Activated CD4-positive, alpha-beta T cell treated with anti-CD3 and anti-CD28 coated beads, Interleukin-2, amount 10 ng/mL, durations not matched to agents 24 days and 14 days (primary cell): ENCODE measurements at places on chromosomes 6 and 20. TPM values are rescaled to one million over a fixed set of nuclear protein-coding genes. Genes with fewer than 3 reads are reported as not detected.
A peak's percentile ranks its signal among the peaks of the same experiment; 100 is the strongest.

The ZHX3 gene
- total RNA-seq = 11.2 and 11.7 TPM in 2 replicates

The TBX18 gene
- not detected in 2 replicates for total RNA-seq

GRCh38 chr20:59512651-59513050, 91.7 kb upstream of the PHACTR3 start:
- H3K27me3 ChIP-seq = peaks cover 35% of the 10 kb centered on the region
- H3K4me3 ChIP-seq = no peak overlapping the region
- no peaks in the 10 kb centered on the region for H3K4me1 ChIP-seq
- DNase-seq = peak; percentile 9

DNA sequence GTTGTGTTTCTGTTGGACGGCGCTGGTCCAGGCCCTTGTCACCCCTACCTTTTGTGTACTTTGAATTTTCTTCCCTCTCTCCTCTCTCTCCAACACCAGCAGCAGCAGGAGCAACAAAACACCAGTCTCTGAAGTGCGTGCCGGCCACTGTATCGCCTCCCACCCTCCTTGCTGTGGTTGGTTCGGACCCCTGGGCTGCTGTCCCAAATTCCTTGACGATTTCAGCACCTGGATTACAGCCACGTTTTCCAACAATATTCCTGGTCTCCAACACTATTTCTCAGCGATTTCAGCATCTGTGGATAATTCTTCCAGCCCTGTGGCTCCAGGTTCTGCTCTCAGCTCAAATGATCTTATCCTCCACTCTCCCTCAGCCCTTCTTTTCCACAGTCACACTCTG, 11.8 kb downstream of the MAS1 start:
- no peaks in the 10 kb centered on the region for H3K4me1 ChIP-seq
- no peak overlapping the region for H3K4me3 ChIP-seq
- DNase-seq = no peak
- no peaks in the 10 kb centered on the region for H3K36me3 ChIP-seq
- H3K27ac ChIP-seq = no peak overlapping the region

DNA sequence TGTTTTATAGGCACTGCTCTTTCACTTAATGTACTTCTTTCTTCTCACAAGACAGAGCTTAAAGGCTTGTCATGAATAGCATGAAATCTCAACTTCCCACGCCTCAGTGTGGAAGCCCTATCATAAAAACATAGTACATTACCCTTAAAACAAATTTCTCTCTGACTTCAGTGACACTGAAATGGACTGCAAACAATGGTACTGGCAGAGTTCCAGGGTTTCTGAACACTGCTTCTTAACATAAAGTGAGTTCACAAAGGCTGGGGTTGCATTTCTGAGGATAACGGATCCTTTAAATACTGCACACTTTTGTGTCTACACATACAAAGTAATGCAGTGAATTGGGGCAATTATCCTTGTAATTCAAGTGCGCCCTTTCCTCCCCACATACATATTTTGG, 32.3 kb upstream of the PLEKHG1 start:
- H3K36me3 ChIP-seq = no peaks in the 10 kb centered on the region
- no peak for DNase-seq
- H3K27ac ChIP-seq = no peak overlapping the region

DNA sequence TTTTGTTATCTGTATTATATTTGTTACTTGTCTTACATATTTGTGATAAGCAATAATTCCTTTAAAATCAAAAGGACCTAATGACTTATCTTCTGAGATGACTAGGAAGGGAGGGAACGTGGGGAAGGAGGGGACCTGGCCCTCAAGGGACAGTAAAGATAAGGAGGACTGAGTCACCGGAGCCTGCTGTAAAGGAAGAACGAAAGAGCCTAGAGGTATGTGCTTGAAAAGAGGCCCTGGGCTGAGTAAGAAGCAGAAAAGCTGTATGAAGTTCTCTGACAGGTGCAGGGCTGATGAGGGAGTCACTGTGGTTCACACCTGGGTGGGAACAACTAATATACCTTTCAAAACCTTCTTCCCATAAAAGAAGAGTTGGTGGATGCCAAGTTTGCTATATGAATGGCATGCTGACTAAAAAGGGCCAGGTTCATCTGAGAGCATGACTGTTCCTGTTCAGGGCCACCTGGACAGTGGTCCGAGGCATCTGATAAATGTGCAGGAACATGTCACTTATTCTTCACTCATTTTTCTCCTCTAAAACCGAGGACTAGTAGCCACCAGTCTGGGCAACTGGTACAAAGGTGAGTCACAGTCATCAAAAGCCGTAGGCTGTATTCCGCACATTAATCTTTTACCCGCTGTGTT, 111.3 kb downstream of the TNFAIP3 start:
- no peaks in the 10 kb centered on the region for H3K36me3 ChIP-seq
- DNase-seq = peak; percentile 62
- H3K4me1 ChIP-seq = peaks cover 37% of the 10 kb centered on the region
- no peak overlapping the region for H3K4me3 ChIP-seq
- H3K27me3 ChIP-seq = no peaks in the 10 kb centered on the region
